ENCODE measurements at places on chromosomes 11 and 22.

- no peak for DNase-seq
Measured at GRCh38 chr22:20577045-20577444, 69.6 kb downstream of the MED15 start.

GRCh38 chr11:13535819-13536218 is 40.0 kb upstream of the PTH start:
- no peak for DNase-seq

DNA sequence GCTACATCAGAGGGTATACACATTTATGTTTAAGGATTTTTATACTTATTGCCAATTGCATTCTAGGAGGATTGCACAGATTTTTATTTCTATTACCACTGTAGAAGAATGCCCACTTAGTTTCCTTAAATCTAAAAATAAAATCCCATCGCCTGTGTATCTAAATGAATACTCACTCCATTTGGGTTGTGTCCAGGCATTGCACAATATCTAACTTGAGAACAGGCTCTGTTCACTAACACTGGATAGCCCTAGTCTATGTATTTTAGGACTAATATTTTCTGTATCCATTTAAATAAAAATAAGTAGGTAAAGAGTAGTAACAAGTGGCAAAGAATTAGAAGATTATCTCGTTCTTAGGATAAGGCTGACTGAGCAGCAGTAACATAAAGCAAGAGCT is 4.1 kb downstream of the C11orf52 start:
- DNase-seq: no peak

GRCh38 chr11:43589601-43590250 is 90.8 kb upstream of the HSD17B12 start:
- no peak for DNase-seq

DNA sequence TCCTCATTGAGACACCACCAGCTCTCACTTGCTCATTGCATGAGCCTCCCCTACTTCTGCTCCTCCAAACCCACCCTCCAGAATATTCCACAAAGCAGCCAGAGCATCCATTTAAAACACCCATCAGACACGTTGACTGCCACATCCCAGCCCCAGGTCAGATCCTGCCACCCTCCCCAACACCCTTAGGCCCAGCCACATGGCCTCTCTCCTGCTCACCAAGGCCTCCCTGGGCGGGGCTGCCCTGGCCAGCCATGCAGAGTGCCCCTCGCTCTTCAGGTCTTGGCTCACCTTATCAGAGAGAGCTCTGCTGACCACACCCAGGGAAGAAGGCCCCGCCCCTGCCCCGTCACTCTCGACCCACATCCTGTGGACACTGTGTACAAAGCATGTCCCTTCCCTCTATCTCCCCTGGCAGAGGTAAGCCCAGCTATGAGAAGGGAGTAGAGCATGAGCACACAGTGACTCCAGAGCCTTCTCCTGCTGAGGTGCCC is 106.8 kb downstream of the MICAL3 start:
- DNase-seq: no peak

GRCh38 chr22:38034884-38035529 is 22.2 kb upstream of the PICK1 start:
- no peak for DNase-seq

GRCh38 chr11:91996526-91996925 is 228.1 kb upstream of the FAT3 start:
- DNase-seq: no peak
